ENCODE measurements at places on chromosomes 2 and 18.

GRCh38 chr2:15198051-15198450 is 363.1 kb downstream of the NBAS start:
- no peak for DNase-seq

DNA sequence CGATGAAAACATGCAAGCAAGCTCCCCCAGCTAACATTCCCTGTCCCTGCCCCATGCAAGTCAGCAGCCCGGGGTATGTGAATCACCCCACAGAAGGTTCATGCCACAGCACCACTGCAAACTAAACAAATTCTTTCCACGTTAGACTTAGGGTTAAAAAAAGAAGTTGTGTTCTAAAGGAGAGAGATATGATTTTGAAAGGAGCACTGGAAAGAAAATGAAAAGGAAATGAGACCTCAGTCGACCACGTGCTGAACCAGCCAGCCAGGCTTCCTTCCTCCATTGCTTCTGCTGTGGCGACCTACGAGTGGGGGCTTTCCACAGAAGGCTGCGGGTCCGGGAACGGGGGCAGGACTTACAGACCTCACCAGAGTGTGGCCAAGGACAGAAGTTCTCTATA is 52.0 kb downstream of the ARL4C start:
- DNase-seq = no peak

GRCh38 chr18:8980918-8981317 is 121.6 kb upstream of the NDUFV2 start:
- no peak for DNase-seq

GRCh38 chr2:205776139-205776538 is 93.8 kb downstream of the NRP2 start:
- DNase-seq = no peak

DNA sequence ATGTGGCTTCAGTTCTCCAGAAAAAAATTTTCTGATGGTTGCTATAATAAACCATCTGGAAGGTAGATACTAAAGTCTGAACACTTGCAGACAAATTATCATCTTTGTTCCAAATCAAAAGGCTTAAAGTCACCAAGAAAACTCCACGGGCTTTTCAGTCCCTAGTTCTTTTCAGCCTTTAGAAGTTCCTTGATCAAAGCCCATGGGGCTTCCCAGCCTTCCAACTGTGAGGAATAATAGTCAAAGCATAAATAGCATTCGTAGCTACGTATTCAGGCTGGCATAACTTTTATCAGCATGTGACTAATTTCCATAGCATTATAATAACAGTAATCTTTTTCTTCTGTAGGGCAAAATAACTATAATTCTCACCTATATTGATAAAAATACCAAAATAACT is 13.9 kb downstream of the SCG2 start:
- no peak for DNase-seq

- no peak for DNase-seq
These were observed 5.7 kb upstream of the SERPINB2 start for GRCh38 chr18:63881851-63882250.

DNA sequence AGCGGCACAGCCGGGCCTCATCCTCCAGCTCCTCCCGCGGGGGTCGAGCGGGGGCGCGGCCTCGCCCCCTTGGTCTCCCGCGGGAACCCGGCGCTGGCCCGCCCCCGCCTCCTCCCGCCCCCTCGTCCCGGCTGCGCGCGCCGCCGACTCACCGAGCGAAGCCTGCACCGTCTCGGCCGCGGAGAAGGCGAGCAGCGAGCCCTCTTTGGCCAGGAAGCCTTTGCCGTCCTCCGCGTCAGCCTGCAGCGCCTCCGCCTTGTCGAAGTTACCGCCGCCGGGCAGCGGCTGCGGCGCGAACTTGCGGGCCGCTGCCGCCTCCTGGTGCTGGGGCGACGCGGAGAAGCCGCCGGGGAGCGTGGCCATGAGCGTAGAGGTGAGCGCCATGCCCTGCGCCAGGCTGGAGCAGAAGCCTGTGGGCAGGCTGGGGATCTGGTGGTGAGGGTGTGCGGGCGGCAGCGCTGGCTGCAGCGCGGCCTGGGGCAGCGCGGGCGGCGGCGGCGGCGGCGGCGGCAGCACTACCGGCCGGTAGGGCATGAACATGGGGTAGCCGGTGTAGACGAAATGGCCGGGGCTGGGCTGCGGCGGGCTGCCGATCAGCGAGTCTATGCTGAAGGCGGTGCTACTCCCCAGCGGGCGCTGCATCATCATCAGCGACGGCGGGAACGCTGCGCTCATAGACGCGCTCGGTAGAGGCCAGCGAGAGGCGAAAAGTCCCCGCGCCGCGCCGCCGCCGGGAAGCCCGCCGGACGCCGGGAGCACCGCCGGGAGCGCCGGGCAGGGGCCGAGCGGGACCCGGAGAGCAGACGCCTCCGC is 683 bp downstream of the GBX2 start:
- DNase-seq = no peak

DNA sequence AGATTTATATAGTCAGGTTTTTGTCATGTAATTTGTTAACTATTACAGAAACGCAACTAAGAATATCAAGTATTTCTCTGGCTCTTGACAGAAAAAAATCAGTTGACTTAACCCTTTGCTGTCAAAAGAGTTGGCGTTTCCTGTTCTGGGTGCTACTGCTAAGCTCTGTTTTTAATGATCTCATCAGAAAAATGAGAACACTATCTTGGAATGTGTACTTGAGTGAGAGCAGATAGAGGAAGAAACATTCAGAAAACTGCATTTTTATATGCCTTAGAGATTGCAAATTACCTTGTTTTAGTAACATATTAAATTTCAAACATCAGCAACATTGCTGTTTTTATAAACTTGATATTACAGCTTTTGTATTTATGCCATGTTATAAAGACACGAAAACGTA is 297.9 kb downstream of the RDH14 start:
- DNase-seq = no peak

DNA sequence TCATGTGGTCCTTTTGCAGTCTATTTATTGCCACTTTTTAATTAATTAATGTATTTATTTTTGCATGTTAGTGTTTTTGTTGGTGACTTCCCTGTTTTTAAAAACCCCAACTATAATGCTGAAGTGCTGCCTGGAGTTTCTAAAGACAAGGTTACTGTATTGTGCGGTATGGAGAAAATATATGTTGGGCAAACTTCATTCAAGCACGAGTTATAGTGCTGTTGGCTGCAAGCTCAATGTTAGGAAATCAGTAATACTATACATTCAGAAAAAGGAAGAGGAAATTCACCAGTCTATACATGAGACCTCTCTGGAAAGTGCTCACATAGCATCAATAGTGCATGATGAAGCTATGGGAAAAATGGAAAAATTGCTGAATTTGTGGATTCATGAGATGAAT is 15.4 kb upstream of the RBMS1 start:
- DNase-seq = no peak

- DNase-seq = no peak
These were observed 254.0 kb downstream of the CYP26B1 start for GRCh38 chr2:71893646-71894045.

DNA sequence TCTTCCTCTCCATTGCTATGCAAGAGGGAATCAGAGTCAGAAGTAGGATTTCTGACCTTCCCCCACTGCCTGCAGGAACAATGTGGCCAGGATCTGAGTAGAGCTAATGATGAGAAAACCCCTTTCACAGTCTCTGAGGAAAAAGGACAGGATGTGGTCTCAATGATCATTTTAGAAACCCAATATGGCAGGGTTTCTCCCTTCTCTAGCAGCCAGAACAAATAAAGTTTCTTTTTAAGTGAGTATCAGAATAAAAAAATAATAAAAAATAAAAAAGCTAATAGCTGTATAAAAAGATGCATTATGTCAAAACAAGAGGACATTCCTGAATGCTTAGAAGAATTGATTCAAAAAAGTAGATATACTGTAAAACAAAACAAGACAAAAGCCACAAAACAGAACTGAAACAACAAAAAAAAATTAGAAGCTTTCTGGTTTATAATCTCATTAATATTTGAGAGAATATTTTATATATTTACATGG is 1124.9 kb upstream of the ZEB2 start:
- DNase-seq = no peak

- DNase-seq = no peak
These were observed 20.7 kb upstream of the PLB1 start for GRCh38 chr2:28475088-28475595.

- DNase-seq = no peak
These were observed 139.6 kb upstream of the NETO1 start for GRCh38 chr18:73007195-73007914.

DNA sequence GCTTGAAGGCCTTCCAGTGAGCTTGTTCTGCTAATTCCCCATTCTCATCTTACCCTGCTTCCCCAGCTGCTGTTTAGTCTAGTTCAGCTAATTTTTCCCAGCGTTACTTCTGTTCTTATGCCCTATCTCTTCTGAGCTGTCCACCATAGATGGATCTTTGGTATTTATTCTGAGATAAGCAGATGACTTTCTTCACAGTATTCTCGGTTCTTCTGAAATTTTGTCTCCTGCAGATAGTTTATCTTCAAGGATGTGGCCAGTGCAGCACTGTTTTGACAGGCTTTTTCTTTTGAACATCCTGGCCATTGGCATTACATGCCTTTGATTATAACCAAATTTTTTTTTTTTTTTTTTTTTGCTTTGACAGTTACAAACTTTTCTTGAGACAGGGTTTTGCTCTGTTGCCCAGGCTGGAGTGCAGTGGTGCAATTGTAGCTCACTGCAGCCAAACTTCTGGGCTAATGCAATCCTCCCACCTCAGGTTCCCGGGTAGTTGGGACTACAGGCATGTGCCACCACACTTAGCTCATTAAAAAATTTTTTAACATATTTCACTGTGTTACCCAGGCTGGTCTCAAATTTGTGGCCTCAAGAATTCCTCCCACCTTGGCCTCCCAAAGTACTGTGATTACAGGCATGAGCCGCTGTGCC is 134.2 kb downstream of the WDSUB1 start:
- DNase-seq = no peak

- no peak for DNase-seq
These were observed 2.1 kb downstream of the GPBAR1 start for GRCh38 chr2:218262631-218263586.

- no peak for DNase-seq
These were observed 135.3 kb downstream of the PARD3B start for GRCh38 chr2:204680576-204680975.

DNA sequence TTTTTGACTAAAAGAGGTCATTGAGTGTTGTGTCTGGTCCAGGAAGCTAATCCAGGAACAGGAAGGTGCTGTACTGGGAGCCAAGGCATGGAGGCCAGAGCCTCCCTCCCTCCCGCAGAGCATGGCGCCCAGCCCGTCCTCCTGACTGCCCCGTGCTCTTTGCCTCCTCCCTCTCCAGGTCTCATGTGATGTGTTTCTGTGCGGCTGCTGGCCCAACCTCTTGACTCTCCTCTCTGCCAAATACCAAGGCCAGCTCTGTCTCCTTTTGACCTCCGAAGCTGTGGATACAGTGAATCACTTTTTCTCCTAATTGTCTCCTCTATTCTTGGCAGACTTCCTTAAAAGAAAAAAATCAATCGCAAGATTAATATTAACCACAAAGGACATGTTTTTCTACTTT is 284.1 kb downstream of the PHLPP1 start:
- no peak for DNase-seq

DNA sequence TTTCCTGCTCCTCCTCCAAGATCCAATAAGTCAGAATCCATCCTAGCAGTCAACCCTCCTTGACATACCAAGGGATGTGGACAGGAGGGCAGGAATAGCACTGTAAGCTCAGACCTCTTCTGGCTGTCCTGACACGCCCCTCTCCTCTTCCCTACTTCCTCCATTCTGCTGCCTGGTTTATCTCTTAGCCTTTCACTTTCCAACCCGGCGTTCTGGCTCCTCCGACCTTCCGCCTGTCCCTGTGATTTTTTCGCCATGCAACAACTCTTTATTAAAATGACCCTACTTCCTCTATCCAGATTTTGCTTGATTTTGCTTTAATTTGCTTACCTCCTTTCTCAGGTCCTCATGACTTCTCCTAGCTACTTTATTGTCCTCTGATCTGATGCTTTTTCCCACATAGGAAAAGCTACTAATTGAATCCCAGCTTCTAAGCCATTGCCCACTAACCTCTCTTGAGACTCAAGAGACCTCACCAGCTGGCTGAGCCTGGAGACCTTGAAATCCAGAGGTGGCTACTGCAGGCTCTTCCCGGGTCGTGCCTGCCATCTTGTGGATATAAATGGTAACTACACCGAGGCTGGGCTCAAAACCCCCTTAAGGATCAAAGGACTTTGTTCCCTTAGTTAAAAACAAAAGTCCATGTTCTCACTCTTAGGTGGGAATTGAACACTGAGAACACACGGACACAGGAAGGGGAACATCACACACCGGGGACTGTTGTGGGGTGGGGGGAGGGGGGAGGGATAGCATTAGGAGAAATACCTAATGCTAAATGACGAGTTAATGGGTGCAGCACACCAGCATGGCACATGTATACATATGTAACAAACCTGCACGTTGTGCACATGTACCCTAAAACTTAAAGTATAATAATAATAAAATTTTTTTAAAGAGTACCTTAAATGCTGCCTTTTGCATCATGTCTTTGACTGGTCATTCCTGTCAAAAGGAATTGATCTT is 139.4 kb downstream of the AKAIN1 start:
- no peak for DNase-seq

GRCh38 chr2:196335221-196335634 is 163.8 kb upstream of the STK17B start:
- no peak for DNase-seq

GRCh38 chr2:47025969-47026610 is 110.5 kb upstream of the MCFD2 start:
- DNase-seq = no peak

DNA sequence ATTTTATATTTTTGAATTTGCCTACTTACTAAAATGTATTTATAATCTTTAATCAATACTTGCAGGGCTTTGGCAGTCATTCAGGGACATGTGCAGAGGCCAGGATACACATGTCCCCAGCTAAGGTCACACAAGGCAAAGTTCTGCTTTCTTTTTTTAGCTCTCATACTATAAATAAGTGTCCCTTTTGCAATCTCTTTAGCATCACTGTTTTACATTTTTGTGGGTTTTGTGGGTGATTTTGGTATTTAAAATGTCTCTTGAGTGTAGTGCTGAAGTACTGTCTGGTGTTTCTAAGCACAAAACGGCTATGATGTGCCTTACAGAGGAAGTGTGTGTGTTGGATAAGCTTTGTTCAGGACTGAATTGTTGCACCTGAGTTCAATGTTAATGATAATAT is 309.0 kb upstream of the GULP1 start:
- DNase-seq = no peak

DNA sequence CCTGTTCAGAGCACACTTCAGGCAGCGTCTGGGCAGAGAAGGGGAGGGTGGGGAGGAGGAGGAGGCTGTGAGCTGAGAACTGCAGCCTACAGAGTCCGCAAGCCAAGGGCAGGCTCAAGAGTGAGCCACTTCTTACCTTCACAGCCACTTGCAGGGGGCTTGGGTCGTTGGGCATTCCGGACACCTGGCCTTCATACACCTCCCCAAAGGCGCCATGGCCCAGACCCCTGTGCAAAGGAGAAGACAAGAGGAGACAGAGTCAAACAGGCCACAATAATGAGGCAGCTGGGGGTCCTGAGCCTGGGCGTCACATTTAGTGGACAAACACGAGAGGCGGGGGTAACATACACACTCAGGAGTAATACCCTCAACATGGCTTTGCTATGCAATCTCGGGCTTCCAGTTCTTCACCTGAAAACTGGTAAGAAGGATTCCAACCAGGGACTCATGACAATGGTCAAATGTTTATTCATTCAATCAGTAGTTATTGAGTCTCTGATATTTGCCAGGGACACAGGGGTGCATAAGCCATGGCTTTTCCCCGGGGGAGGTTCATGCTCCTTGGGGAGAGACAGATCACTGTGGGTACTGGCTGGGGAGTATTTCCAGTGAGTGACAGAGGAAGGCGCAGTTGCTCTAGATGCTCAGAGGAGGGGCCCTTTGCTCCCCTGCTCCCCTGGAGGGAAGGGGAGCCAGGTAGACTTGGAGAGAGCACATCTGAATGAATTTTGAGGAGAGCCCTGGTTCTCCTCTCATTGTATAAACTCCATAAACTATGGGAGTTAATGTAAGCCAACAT is 107.4 kb downstream of the CLIP4 start:
- no peak for DNase-seq

GRCh38 chr18:7677001-7677400 is 109.9 kb downstream of the PTPRM start:
- no peak for DNase-seq
